ENCODE measurements at places on chromosomes 7 and 10.

DNA sequence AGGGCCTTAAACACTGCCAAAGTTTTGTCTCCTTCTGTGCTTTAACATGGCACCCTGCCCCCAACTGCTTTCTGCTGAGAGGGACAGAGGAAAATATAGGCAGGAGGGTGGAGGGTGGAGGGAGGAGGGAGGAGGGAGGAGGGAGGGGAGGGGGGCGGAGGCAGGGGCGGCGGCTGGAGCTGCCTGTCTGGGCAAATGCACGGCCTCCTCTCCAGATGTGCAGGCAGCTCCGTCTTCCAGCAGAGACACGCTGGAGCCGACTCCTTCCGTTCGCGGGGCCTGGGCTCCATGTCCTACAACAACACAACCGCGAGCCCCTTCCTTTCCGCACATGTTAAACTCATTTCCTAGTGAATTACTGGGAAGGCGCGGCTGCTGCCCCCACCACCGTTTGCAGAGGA, 14.2 kb downstream of the EBF3 start:
- DNase-seq, result no peak

GRCh38 chr7:111903797-111904196, 302.4 kb downstream of the DOCK4 start:
- no peak for DNase-seq

DNA sequence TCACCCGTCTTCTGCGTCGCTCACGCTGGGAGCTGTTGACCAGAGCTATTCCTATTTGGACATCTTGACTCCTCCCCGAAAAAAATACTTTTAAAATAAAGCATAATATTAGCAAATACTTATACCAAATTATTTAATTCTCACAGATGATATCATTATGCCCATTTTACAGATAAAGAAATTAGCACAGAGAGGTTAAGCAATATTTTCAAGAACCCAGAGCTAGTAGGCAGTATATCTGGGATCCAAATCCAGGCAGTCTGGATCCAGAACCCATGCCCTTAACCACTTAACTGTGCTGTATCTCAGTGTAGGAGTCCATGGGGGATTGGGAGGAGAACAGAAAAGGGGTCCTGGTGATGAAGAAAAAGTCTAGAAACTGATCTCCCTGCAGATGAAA, 6.1 kb downstream of the IQUB start:
- no peak for DNase-seq

DNA sequence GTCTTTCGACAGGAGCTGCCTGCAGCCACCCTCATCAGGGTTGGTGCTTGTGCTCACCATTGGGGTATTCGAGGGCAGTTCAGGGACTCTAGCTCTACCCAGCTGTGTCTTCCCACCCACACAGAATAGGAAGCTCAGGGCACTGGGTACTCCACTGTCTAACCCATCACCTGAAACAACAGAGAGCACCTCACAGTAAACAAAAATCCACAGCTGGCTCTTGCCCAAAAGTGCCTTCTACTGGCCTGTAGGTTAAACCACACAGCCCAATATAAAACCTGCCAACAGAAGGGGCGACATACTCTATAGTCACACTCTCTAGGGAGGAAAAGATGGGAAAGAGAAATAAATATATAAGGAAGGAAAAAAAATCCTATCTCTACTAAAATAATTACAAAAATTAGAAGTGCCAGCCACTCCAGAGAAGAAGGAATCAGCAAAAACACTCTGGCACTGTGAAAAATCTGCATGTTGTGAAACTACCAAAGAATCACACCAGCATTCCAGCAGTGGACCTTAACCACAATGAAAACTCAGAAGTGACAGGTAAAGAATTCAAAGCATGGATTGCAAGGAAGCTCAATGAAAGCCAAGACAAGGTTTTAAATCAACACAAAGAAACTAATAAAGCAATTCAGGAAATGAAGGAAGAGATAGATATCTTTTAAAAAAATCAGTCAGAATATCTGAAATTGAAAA, 110.0 kb downstream of the HGF start:
- no peak for DNase-seq

GRCh38 chr7:50475340-50475739, 25.2 kb upstream of the FIGNL1 start:
- no peak for DNase-seq

- DNase-seq, result no peak
These were observed 82.6 kb downstream of the KCNMA1 start for GRCh38 chr10:77554996-77555397.

- no peak for DNase-seq
These were observed 3.2 kb downstream of the VSTM4 start for GRCh38 chr10:49112098-49112497.

- no peak for DNase-seq
These were observed 3.4 kb upstream of the CDK13 start for GRCh38 chr7:39946693-39947092.

GRCh38 chr7:39341083-39341482, 225.1 kb upstream of the YAE1 start:
- DNase-seq, result no peak

GRCh38 chr10:77770868-77771175, 133.2 kb upstream of the KCNMA1 start:
- no peak for DNase-seq

DNA sequence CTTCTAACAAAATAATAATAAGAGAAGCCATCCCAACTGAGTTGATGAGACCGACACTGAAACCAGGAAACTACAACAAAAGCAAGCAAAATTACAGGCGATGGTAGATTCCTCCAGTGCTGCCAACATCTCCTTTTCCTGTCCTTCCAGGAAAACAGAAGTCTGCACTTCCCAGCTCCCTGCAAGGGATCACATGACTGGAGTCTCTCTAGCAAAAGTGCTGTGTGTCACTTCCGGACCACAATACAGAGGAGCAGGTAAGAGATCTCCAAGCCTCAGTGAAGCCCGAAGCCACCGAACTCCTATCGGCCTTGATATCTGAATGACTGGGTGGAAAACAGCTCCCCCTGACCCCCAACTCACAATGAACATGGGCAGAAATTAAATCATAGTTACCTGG, 63.2 kb downstream of the SMURF1 start:
- no peak for DNase-seq

DNA sequence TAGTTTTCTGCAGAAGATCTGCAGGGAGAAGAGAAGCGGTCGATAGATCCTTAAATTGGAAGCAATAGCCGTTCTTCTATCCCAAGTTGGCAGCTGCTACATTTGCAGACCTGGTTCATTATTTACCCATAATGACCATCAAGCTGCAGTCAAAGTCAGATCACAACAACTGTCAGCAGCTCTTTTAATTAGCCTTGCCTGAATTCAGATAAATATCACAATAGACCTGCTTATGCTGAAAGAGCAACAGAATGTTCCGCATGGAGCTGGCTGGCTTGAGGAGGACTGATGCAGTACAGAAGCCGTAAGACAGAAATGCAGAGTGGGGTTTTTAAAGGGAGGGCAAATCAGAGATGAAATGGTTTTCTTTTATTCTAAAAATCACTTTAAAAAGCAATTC, 109.4 kb downstream of the HIBADH start:
- DNase-seq, result no peak

GRCh38 chr10:80172896-80173295, 32.4 kb downstream of the ANXA11 start:
- DNase-seq, result no peak

DNA sequence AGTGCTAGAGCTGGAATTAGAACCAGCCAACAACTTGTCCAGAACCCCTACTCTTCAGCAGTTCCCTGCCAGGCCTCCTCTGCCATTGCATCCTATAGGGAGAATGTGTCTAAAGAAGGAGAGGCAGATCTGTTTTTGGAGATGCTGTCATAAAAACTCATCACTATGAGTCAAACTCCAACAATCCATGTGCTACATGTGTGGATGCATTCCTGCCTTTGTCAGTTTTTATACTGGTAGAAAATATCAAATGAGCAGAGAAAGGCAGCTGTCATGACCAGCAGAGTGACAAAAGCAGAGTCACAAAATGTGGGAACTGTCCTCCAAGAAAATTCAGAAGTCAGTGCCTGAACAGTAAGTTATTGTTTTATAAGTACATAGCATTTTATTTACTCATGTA, 93.0 kb downstream of the ABLIM1 start:
- DNase-seq, result no peak

GRCh38 chr7:87213811-87214210, 5.7 kb downstream of the TMEM243 start:
- DNase-seq, result no peak

DNA sequence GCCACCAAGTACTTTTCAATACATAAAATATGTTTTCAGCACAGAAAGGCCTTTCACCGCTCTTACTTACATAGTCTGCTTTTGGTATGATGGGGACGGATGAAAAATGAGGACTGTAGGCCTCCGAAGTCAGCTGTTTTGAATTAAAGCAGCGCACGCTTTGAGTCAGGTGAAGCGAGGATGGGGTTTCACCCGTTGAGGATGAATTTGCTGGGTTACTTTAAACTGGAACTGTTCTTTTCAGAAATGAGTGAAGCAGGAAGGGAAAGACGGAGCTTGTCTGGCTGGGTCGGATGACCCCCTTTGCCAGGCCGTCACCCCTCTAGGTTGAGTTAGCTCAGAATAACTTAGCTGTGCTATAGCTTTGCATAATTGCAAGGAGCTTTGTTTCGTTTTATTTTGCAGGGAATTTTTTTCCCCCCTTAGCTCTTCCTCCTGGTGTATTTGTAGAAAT, 40.0 kb downstream of the CUX1 start:
- no peak for DNase-seq

GRCh38 chr7:77791336-77791735, 6.9 kb downstream of the TMEM60 start:
- no peak for DNase-seq

GRCh38 chr10:119805702-119806230, 66.9 kb downstream of the MCMBP start:
- DNase-seq, result no peak

All from stimulated activated CD4-positive, alpha-beta T cell treated with anti-CD3 and anti-CD28 coated beads, TNF-alpha, amount 100 ng/mL, for 24 hours (primary cell).